ENCODE measurements at places on chromosomes 5 and 9.

DNA sequence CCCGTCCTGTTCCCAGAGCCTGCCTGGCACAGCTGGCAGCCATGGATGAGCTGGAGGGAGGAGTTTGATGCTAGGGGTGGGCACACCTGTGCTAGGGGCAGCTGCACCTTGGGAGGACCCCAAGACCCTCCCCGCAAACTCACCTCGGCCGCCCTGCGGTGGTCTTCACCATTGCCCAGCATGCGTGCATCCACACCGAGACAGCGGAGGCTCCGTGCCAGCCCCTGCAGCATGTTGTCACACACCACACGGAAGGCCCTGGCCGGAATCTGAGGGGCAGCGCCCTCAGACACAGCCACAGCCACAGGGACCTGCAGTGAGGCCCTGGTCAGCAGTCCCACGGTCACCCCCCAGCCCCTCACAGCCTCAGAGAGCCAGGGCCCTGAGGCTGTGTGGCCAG is 45.9 kb upstream of the NRARP start:
- DNase-seq, result no peak

DNA sequence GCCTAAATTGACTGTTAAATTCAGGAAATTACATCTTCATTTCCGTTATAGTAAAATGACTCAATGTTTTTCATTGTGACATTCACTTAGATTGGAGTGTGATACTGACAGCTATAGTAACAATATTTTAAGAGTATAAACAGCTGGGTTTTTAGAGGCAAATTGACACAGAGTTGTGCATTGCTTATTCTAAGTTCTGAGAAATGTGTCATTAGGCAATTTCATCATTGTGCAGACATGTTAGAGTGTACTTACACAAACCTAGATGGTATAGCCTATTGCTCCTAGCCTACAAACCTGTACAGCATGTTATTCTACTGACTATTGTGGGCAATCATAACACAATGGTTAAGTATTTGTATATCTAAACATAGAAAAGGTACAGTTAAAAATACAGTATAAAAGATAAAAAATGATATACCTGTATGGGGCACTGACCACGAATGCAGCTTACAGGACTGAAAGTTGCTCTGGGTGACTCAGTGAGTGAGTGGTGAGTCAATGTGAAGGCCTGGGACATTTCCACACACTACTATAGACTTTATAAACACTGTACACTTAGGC is 132.7 kb downstream of the PDE4D start:
- no peak for DNase-seq

- DNase-seq, result no peak
These were observed 2.5 kb downstream of the C1QTNF3 start for GRCh38 chr5:34040472-34040871.

DNA sequence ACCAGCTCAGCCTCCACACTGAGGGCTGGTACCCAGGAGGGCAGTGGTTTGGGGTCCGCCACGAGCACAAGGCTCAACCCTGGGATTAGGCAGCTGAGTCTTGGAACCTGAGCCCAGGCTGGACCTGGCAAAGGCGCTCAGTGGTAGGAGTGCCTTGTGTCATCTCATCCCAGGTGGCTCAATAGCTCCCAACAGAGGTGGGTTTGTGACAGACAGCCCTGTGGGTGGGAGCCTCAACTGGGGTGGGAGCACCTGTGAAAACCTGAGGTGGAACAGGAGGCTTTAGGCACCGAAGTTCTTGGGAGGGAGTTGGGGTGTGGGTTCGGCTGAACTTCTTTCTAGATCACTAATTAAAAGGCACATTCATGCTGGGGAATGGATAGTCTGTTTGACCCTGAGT is 35.2 kb upstream of the SMU1 start:
- no peak for DNase-seq

- no peak for DNase-seq
These were observed 90.8 kb downstream of the TLE4 start for GRCh38 chr9:79662537-79662956.

- no peak for DNase-seq
These were observed 141.1 kb upstream of the NR3C1 start for GRCh38 chr5:143544606-143545005.

DNA sequence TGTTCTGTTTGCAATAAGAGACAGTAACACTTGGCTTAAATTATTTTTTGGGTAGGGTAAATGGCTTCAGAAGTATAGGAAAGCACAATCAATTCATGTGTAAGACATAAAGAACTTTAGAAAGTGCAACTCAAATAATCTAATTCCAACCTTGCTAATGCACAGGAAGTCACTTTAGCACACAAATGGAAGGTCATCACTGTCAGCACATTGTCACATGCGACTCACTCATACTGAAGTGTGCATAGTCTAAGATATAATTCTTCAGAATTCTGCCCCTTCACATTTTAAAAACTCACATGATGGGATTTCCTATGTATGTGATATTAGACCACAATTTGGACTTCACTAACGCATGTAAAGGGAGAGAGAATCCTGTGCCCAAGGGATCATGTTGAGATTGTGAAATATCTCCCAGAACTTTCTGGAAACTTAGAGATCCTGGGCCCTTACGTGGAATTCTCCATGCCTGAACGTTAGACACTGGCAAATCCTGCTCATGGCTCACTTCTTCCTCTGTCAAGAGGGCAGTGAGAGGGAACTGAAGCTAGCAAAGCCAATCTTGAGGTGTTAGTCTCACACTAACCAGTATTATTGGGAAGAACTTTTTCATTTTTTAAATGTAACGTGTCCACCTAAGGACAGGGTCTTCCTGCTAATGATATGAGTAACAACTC is 403.2 kb upstream of the PTGER4 start:
- no peak for DNase-seq

DNA sequence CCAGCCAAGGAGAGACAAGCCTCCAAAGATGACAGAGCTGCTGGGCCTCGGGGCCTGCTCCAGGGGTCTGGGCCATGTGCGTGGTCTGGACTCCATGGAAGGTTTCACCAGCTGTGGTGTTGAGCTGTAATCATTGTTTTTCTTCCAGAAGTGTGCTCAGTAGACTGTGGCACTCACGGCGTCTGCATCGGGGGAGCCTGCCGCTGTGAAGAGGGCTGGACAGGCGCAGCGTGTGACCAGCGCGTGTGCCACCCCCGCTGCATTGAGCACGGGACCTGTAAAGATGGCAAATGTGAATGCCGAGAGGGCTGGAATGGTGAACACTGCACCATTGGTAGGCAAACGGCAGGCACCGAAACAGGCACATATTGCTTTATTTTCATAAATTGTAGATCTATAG is 164.8 kb upstream of the WWC1 start:
- no peak for DNase-seq

GRCh38 chr9:101427358-101427757 is 8.2 kb downstream of the ALDOB start:
- DNase-seq, result no peak

GRCh38 chr9:134963546-134963945 is 45.8 kb upstream of the FCN1 start:
- DNase-seq, result no peak

DNA sequence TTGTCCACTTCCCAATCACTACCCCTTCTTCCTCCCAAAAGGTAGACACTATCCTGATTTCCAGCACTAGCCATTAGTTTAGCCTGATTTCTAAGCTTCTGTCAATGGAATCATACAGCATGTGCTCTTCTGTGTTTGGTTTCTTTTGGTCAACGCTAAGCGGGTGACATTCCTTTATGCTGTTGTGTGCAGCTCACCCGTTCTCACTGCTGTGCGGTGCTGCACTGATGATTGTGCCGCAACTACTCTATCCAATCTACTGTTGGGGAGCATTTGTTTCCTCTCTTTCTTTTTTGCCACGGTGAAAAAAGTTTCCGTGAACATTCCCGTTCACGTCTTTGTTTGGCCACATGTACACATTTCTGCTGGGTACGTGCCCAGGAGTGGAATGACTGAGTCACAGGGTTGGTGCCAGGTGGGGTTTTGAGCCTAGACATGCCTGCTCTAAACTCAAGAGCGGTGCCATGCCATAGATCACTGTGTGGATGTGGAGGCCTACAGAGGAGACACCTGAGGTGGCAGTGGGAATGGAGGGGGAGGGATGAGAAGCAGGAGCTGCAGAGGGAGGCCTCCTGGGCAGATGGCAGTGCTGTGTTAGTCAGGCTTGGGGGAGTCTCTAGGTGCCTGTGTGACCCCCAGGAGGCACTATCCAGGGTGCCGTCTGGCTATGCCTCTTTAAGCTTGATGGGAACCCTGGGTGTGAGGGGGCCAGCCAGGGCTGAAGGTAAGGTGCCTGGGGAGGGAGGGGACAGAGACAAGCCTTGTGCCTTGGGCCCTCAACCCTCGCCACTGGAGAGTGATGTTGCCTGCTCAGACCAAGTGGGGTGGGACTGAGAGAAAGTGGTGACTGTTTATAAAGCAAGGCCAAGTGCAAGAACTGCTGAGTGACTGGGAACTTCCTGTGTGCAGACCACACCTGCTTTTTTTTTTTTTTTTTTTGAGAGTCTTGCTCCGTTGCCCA is 11.4 kb upstream of the ANKRD33B start:
- no peak for DNase-seq

GRCh38 chr5:166370928-166371690 is 1920.3 kb upstream of the WWC1 start:
- no peak for DNase-seq

DNA sequence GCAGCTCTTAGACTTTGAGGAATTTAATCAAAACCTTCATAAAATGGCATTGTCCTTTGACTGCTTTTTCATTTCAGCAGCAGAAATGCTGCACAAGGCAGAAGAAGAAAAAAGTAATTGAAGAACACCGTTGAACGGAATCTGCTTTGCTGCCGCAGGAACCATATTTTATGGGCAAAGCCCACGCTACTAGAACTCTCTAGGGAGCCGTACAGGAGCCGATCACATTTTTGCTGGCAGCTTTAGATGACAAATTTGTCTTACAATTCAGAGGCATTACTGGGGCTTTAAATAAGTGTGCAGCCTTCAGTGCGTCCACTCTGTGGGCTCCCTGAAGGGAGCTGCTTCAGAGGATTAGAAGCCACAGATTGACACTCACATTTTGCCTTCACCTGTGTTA is 5.4 kb downstream of the CFAP90 start:
- no peak for DNase-seq

GRCh38 chr9:107584186-107584585 is 94.6 kb upstream of the KLF4 start:
- no peak for DNase-seq

- DNase-seq, result no peak
These were observed 122.3 kb downstream of the CDC42SE2 start for GRCh38 chr5:131386124-131386523.

- DNase-seq, result no peak
These were observed 33.0 kb downstream of the FGF10 start for GRCh38 chr5:44356231-44356630.

GRCh38 chr5:151086905-151087360 is 6.1 kb upstream of the TNIP1 start:
- DNase-seq, result no peak

DNA sequence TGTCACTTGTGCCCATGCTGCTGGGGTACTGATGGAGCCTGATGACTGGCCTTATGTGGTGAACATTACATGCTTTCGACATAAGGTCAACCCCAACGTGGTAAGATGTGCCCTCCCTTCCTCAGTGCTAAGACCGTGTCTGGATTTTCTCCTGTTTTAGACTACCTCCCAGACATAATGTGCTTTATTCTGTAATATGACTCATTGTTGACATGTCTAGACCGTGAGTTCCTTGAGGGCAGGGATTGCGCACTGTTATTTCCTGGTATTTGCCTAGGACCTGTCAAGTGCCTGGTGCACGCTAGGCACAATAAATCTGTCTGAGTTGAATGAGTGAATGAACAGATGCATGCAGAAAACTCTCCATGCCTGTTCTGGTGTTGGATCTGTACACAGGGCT is 346.0 kb downstream of the KDM4C start:
- DNase-seq, result no peak

GRCh38 chr9:133362359-133363044 is 6.2 kb downstream of the SURF2 start:
- DNase-seq, result no peak

DNA sequence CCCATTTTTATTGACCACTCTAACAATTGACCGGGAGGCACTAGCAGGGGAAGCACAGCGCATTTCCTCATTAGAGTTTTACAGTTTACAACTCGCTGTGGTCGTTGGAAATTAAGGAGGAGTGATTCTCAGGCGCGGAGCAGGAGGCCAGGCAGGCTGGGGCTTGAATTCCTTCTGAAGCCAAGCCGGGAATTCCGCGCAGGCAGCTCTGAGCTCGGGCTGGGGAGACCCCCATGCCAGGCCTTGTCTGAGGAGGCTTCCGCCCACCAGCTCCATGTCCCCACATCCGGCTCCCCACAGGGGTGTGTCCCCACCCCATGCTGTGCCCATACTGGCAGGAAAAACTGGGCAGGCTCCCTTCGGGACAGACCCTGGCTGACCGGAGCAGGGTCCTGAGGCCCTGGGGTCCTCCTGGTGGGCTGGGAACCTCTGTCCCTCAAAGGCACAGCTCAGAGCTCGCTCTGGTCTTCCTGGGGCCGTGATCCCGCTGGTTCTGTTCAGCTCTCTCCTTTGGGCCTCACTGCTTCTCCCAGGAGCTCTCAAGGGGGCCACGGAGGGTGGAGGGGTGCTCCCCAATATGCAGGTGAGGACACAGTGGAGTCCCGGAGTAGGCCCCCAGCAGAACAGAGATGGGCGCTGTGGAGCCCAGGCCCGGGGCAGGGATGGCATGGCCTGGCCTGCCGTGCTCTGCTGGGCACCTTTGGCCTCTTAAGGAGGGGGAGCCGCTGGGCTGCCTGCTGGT is 1.3 kb upstream of the NRARP start:
- no peak for DNase-seq

- DNase-seq, result peak; percentile 38
These were observed 134.9 kb upstream of the PANK3 start for GRCh38 chr5:168714046-168714445.

- peak; percentile 15 for DNase-seq
These were observed 59.7 kb downstream of the CARTPT start for GRCh38 chr5:71778678-71779276.

DNA sequence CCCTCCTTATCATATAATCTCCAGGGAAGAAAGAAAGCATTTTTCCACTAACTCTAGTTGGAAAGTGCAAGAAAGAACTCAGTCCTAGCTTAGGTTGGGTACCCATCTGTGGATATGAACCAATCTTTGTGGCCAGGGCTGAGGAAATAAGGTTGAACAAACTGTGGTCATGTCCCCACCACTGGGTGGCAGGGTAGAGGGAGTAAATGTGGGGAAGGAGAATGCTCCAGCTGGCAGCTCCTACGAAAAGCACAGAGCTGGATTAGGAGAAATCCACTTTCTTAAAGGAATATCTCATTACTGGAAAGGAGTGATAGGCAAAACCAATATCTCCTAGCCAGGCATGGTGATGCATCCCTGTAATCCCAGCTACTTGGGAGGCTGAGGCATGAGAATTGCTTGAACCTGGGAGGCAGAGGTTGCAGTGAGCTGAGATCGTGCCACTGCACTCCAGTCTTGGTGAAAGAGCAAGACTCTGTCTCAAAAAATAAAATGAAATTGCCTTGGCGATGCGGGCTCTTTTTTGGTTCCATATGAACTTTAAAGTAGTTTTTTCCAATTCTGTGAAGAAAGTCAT is 175.1 kb downstream of the CCDC192 start:
- peak; percentile 20 for DNase-seq

Measured in H54 (cell line).